ENCODE measurements at places on chromosomes 1 and 21. TPM values are rescaled to one million over a fixed set of nuclear protein-coding genes. Genes with fewer than 3 reads are reported as not detected.

DNA sequence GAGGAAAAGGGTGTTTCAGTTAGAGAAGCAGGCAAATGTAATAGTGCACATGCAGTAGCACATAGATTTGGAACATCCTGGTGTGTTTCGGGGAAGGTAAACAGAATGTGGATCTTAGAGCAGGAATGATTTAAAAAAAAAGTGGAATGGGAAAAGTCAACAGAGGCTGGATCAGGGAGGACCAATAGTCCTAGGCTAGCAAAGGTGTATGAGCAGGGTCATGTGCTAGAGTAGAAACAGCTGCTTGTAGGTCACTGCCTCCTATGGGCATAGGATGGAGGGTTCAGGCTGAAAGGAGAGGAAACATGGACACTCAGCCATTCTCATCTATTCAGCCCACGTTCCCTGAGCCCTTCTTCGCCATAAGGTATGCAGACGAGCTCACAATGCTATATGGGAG, 3.7 kb upstream of the KPNA6 start:
- no peak for DNase-seq

DNA sequence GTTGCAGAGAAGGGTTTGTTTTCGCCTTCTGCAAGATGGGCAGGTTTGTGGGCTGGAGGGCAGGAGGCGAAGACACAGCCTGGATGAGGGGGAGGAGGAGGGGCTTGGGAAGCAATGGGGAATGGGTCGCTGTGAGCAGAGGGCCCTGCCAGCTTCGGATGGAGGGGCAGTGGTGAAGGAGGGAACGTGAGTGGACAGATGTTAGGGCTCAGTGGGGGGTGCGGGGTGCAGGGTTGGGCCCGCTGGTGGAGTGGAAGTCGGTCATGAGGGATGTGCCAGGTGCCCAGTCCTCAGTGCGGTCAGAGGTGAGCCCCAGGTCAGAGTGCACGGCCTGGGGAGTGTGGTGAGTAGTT, 55.5 kb upstream of the ABCG1 start:
- DNase-seq = no peak

- peak; percentile 60 for DNase-seq
These were observed 11.2 kb upstream of the CAPN2 start for GRCh38 chr1:223700942-223701637.

- no peak for DNase-seq
These were observed 1.8 kb upstream of the LHX9 start for GRCh38 chr1:197915260-197915861.

- DNase-seq = no peak
These were observed 12.7 kb downstream of the NFASC start for GRCh38 chr1:204883405-204883804.

- no peak for DNase-seq
These were observed 20.5 kb upstream of the CNN3 start for GRCh38 chr1:94947437-94947836.

DNA sequence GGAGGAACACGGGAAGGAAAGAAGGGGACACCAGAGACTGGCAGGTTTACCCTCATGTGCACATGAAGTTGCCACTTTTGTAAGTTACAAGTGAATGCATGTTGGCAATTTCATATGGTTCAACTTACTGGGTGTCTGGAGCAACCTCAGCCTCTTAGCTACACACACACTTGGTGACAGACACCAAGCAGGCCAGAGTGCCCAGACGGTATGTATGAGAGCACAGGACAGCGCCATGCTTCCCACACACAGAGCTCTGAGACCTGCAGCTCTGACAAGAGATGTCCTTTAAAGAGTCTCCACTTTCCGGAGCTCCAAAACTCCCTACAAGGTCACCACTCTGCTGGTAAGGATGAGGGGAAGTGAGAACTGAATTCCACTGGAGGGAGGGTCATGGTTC, 1.9 kb upstream of the TRABD2B start:
- DNase-seq = no peak

DNA sequence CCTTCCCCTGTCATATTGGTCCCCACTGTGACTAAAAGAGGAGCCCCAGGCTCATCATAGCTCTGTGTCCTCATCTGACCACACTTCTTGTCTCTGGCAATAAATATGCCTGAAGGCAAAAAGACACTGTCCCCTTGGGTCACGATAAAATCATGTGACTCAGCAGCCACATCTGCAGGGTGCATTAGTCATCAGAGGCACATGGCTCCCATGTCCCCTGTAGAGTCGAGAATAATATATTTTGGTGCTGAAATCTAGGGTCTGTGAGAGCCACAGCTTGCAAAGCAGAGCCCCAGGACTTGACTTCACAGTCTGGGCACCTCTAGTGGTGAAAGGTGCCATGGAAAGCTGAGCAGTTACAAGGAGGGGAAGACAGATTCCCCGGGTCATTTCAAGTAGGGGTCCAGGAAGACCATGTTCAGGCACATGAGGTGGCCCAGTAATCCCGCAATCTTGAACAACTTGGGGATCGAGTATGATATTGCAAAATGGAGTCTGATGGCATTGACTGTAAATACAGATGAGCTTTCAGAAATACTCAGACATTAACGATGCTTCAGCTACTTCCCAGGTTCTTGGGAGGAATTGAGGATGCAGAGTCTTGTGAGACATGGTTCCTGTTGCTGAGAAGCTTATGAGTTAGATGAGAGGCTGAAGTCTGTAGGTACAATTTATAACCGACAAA, 68.6 kb downstream of the SLC35F3 start:
- no peak for DNase-seq

DNA sequence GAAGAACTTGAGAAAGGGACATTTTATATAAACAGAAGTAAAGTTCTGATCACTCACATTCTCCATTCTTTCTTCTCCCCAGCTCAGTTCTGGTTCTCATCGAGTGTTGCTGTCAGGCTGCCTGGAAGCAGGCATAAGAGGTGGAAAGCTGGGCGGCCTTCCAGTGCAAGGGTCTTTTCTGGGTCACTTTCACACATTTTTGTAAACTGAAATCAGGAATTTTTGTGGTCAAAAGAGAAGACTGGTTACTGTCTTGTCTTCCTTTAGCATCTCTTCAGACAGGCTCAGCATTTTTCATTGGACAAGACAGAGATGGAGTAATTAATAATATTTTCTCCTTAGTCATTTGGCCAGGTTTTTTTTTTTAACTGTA, 93.7 kb downstream of the CTH start:
- no peak for DNase-seq

DNA sequence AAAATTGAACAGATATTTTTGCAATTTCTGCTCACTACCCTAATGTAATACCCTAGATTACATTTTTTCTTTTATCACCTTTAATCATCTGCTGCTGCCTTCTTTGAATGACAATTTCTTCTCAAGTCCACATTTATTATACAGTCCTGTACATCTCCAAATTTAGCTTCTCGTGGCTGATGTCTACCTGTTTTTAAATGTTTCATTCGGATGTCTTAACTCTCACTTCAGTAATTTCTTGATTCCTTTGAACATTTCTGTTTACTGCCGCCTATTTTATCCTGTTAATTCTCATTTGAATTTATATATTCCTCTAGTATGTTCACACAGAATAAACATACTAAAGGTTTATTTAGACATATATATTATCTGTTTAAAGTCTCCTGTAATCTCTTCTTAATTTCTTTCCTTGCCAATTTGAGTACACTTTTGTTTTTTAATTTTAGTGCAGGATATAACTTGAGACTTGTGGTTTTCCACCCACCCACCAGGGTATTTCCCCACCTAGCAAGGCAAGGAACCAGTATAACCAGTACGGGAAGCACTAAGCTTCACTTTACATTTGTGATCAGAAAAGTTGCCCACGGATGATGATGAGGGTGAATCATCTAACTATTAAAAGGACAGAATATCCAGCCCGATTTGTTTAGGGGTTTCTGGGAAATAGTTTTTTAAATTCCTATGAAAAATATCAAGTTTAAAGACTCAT, 12.7 kb downstream of the INSL5 start:
- DNase-seq = no peak

DNA sequence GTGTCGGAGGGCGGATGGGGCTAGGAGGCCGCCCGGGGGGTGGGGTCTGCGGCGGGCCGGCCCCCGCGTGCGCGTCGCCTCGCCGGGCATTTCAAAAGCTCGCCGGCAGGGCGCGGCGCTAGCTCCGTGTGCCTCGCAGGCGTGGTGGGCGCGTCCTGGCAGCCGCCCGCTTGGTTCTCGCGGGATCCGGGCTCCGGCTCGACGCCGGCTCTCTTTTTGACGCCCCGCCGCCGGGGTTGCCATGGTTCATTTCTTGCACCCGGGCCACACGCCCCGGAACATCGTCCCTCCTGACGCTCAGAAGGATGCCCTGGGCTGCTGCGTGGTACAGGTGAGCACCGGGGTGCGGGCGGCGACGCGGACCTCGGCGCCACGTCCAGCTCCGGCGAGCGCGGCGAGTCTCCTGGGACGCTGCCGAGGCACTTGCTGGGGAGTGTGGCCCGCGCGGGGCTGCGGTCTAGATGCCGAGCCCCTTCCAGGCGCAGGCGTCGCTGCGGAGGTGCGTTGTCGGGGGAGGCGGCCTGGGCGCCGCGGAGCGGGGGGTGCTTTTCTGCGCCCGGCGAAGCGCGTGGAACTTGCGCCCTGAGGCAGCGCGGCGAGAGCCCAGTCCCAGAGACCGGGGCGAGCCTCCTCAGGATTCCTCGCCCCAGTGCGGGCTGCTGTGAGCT, at the start of gene ZYG11A:
Gene ZYG11A, plus strand, starts transcription at position 118 of the 668 bp plus-strand sequence. Its CDS starts 124 bp downstream, at position 242.
- DNase-seq = peak; percentile 78

DNA sequence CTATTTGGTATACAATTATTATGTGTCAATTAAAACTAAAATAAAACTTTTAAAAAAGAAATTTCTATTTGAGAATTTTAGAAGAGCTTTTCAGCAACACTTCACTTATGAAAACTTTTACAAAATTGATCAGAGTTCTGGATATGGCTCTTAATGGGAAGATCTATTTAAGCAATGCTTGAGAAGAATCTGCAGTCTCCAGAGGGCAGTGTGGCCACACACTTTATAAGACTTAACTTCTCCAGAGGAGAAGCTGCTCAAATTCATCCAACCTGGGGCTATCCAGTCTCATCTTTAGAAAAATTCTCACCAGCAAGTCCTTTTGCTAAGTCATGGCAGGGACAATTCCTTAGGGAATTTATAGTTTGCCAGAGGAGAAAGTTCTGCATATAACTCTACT, 25.2 kb upstream of the AGO1 start:
- DNase-seq = peak; percentile 51

- no peak for DNase-seq
These were observed 16.4 kb downstream of the RAB4A start for GRCh38 chr1:229287267-229287666.

GRCh38 chr1:155645648-155646047, 35.6 kb downstream of the MSTO1 start:
- no peak for DNase-seq

- peak; percentile 64 for DNase-seq
These were observed 835 bp downstream of the LRRN2 start for GRCh38 chr1:204684571-204685235.

- no peak for DNase-seq
These were observed 35.7 kb downstream of the PALMD start for GRCh38 chr1:99681583-99681982.

DNA sequence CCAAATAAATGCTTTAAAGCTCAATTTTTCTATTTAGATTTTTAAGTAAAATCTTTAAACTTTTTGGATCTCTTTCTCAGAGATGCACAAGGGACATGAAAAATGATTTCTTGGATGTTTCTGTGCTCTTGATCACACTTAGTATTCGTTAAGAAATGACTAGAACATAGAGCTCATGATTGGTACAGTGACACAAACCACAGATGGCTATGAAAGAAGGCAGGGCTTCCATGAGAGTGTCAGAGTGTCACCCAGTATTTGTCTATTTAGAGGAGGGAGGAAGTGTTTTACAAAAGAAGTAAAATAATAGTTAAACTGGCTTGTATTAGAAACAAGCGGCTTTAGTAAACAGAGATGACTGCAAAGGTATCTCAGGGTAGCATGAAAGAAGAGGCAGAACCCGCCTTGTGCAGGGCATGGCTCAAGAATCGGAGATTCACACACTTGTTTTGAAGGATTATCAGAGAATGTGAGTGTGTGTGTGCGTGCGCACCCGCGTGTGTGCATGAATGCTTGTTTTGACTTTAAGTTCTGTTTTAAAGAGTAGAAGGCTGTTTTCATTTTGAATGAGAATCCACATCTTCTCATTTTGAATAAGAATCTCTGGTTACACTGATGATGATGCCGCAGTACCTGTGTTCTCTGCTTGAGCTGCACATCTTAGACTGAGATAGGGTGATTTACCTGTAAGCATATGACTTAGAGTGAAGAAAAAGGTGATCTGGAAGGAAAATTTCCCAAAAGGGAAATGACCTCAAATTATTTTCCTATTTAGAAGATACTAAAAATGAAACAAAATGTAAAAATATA, 82.1 kb downstream of the VPS26C start:
- no peak for DNase-seq

DNA sequence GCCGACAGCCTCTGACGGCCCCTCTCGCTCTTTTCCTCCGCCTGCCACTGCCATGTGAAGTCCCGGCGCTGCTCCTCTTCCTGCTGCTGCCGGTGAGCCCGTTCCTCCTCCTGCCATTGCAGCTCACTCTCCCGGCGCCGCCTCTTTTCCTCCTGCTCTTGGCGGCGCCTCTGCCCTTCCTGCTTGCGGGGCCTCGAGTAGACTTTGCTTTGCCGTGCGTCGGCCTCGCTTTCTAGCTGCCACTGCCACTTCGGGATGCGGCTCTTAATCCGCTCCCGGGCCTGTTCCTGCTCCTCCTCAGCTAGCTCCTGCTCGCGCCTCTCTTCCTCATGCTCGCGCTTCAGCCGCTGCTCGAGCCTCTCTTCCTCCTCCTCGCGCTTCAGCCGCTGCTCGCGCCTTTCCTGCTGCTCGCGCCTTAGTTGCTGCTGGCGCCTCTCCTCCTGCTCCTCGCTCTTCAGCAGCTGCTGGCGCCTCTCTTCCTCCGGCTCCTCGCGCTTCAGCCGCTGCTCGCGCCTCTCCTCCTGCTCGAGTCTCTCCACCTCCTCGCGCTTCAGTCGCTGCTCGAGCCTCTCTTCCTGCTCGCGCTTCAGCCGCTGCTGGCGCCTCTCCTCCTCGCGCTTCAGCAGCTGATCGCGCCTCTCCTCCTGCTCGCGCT, 4.3 kb downstream of the TCHH start:
- peak; percentile 41 for DNase-seq

Gene MRPS21
- 72.2 TPM for polyA plus RNA-seq

Gene OBSCN
- 8.3 TPM for polyA plus RNA-seq

Gene CD101
- 1.4 TPM for polyA plus RNA-seq

Gene CFAP74
- 24.9 TPM for polyA plus RNA-seq

Gene BSDC1
- polyA plus RNA-seq = 130 TPM

Gene RASSF5
- polyA plus RNA-seq = 5.9 TPM

All from testis (tissue), 5 donors.